ELR (cell line): ENCODE measurements at places on chromosomes 2 and 18.

- DNase-seq = no peak
Observed at GRCh38 chr2:18297534-18298058, 262.9 kb downstream of the RDH14 start.

- DNase-seq = no peak
Observed at GRCh38 chr2:191167766-191168165, 17.0 kb upstream of the STAT4 start.

DNA sequence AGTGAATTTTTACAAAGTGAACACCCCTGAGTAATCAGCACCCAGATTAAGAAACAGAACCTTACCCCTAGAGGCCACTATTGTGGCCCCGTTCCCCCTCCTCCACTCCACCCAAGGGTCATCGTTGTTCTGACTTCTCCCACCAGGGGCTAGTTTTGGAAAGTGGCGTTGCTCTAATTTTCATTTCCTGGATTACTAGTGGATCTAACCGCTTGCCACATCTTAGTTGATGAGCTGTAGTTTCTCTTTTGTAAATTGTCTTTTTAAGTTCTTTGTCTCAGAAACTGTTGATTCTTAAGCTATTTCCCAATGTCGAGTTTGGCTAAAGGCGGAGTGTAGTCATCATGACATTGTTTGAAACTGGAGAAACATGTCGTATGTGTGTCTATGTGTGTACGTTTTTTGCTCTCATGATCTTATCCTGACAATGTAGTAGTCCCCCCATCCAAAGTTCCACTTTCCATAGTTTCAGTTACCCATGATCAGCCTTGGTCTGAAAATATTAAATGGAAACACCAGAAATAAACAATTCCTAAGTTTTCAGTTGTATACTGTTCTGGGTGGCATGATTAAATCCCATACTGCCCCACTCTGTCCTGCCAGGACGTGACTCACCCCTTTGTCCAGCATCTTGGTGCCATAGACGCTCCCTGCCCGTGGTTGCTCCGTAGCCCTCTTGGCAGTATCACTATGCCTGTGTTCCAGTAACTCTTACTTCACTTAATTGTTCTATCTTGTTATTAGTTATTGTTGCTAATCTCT, 71.0 kb upstream of the SP3 start:
- peak; percentile 48 for DNase-seq

DNA sequence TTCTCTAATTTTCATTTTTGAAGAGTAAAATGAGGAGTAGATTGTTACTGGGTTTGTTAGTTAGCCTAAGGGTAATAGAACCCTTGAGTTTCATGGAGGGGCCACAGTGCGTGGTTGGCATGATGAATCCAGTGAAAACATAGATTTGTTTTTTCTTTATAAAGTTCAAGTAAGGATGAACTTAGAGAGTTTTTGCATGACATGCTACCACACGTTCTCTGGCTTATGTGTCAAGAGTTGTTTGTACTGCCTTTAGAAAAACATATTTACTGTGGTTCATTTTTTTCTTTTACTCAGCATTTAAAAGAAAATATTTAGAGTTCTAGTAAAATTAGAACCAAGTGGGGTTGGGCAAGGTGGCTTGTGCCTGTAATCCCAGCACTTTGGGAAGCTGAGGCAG, 21.8 kb downstream of the RBM44 start:
- DNase-seq = no peak

DNA sequence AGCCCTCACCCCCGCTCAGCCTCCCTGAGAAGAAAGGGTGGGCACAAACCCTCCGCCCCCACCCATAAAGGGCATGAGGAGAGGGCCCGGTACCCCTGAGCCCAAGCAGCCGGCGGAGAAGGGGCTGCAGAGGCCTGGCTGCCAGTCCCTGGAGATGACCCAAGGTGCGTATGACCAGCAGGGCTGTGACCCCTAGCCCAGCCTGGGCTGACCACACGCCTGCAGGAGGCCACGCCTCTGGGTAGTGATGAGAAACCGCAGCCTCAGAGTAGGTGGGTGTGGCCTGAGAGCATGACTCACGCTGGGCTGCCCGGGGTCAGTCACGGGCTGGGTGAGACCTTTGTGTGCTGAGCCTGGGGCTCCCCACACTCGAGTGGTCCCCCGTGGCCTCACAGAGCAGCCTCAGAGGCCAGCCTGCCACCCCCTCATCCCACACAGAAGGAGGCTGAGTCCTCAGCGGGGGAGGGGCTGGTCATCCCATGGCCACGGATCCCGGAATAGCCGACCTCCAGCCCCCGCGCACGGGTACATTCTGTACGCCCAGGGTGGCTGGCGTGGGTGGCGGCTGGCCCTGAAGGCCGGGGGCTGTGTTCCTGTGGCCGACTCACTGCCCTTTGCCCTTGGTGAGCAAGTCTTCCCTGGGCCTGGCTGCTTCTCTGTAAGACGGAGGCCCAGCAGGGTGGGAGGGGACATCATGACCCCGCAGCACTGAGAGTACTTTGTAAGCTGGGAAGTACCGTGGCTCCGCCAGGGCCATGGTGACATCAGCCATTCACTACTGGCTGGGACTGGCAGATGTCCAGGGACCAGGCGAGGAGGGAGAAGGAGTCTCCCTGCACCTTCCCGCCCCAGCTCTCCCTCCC, 110.8 kb upstream of the OTOS start:
- peak; percentile 95 for DNase-seq

DNA sequence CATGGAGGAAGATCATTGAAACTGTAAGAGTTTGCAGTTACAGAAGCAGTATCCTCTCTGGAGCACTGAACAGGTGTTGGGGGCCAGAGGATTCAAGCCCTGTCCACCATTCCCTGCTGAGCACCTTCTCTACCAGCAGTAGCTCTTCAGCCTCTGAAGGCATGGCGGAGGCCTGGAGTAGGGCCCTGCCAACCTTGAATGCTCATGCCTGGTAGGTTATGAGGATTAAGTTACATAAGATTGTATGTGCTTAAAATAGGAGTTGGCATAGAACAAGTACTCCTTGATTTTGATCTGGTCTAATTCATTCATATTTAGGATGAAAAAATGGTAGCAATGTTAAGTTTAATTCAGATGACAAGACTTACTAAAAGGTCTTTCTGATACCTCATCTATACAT, 40.2 kb downstream of the FMNL2 start:
- DNase-seq = no peak

GRCh38 chr2:157469726-157470125, 25.8 kb upstream of the CYTIP start:
- DNase-seq = no peak

- no peak for DNase-seq
Observed at GRCh38 chr2:63821396-63821795, 20.3 kb upstream of the UGP2 start.
